Naive B cell (primary cell): ENCODE measurements at places on chromosomes 11 and 22.
A peak's percentile ranks its signal among the peaks of the same experiment; 100 is the strongest.

- peak; percentile 17 for DNase-seq
Observed at GRCh38 chr22:45946805-45947600, 30.0 kb downstream of the WNT7B start.

DNA sequence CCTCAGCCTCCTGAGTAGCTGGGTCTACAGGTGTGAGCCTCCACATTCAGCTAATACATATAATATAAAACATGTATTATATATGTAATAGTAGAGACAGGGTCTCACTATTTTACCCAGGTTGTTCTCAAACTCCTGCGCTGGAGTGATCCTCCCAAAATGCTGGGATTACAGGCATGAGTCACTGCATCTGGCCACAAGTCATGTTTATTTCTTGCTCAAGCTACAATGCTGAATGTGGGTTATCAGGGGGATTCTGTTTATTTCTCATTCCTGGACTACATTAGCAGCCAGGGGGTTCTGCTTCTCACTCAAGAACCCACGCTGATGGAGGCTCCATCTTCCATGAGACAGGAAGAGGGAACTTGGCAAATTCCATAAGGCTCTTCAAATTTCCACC lies 24.8 kb downstream of the FOLR3 start:
- no peak for DNase-seq

- DNase-seq = no peak
Observed at GRCh38 chr11:113507341-113507740, 32.1 kb upstream of the DRD2 start.

DNA sequence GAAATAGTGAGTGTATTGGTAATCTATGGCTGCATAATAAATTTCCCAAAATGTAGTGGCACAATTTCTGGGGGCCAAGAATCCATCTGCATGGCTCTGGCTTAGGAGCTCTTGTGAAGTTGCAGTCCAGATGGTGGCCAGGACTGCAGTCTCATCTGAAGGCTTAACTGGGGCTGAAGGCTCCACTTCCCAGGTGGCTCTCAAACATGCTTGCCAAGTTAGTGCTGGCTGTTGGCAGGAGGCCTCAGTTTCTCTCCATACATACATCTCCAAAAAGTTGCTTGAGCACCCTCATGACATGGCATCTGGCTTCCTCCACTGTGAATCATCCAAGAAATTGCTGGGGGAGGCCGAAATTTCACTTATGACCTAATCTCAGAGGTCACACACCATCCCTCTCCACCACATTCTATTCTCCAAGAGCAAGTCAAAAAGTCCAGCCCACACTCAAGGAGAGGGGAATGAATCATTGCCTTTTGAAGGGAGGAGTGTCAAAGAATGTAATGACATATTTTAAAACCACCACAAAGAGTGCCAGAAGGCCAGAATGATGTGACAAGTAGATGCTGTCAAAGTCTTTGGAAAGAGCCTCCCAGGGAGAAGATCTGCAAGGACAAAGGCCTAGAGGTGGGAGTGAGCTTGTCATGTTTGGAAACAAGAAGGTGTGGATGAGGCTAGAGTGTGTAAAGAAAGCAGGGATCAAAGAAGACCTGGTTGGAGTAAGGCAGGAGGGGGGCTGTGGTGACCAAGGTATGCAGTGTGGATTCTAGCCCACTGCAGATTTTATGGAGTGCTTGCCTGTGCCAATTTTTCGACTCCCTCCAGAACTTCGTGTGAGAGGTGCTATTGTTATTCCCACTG lies 566.2 kb downstream of the MIAT start:
- DNase-seq = no peak

GRCh38 chr11:57646194-57646798 lies 3.4 kb downstream of the YPEL4 start:
- DNase-seq = no peak

GRCh38 chr11:109996060-109996459 lies 97.1 kb upstream of the ZC3H12C start:
- DNase-seq = no peak

DNA sequence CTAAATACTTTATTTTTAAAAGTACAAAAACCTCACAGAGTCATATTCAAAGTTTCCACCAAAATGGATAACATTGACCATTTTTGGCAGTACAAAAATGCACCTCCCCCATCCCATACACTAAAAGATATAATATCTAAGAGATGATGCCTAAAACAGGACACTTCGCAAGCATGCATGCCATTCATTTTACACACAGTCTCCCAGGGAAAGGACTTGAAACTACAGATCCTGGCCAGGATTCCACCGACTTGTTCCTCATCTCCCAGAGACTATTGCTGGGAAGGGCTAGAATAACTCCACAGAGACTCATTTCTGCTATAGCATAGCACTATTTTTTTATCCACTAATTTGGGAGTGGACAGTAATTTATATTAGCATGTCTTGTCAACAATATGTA lies 81.7 kb downstream of the MTNR1B start:
- no peak for DNase-seq

DNA sequence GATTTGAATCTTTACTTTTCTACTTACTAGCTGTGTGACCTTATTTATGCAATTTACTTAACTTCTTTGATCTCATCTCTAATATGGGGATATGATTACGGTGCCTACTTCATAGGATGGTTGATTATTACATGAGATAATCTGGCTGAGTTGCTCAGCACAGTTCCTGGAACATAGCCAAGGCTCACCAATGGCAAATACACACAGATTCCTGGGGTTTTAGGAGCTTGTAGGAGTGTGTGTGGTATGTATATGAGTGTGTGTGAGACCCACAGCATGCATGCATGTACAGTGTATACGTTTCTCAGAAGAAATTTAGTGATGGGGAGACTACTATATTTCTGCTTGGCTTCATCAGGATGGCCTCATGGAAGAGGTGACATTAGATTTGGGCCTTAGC lies 256.9 kb downstream of the KIRREL3 start:
- DNase-seq = no peak

DNA sequence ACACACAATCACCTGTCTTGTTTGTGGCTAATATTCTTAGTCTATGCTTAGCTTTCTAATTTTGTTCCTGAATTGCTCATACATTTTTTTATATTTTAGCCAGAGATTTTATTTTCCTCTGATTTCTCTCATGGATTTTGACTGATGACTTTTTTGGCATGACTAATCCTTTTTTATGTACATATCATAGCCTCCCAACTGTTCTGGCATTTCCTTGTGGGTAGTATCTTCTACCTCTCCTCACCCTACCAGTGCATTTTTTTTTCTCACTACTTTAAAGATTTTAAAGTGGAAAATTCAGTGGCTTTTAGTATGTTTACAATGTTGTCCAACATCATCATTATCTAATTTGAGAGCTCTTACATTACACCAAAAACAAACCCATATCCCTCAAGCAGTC lies 84.4 kb upstream of the TENM4 start:
- no peak for DNase-seq

GRCh38 chr11:12219757-12220156 lies 109.4 kb downstream of the MICAL2 start:
- DNase-seq = no peak

- no peak for DNase-seq
Observed at GRCh38 chr11:83006877-83007330, 64.8 kb downstream of the RAB30 start.

- no peak for DNase-seq
Observed at GRCh38 chr22:40116496-40117200, 61.1 kb upstream of the TNRC6B start.
